ENCODE measurements at places on chromosomes 5 and 9.

- no peak for DNase-seq
These were observed 318.3 kb upstream of the GRAMD2B start for GRCh38 chr5:126104951-126105350.

GRCh38 chr5:129912601-129913255 lies 8.5 kb downstream of the CHSY3 start:
- DNase-seq, result no peak

GRCh38 chr5:421287-421880 lies 21.6 kb upstream of the EXOC3 start:
- no peak for DNase-seq

DNA sequence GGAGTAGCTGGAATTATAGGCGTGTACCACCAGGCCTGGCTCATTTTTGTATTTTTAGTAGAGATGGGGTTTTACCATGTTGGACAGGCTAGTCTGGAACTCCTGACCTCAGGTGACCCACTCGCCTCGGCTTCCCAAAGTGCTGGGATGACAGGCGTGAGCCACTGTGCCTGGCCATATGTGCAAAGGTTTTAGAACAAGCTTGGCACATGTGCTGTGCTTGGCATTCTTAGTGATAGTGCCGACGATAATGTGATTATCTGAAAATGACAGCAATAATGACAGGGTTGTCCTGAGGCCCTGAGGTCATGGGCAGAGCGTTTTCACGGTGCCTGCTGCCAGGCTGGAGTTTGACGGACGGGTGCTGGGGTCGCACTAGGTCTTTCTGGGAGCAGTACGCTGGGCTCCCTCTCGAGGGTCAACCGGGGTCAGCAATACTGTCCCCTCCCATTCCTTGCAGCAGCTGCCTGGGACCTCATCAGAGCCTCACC lies 42.6 kb downstream of the HMCN2 start:
- DNase-seq, result no peak

- no peak for DNase-seq
These were observed 33.6 kb upstream of the NFIB start for GRCh38 chr9:14347406-14348122.

- DNase-seq, result no peak
These were observed 616.2 kb downstream of the PRELID2 start for GRCh38 chr5:145218982-145219381.

DNA sequence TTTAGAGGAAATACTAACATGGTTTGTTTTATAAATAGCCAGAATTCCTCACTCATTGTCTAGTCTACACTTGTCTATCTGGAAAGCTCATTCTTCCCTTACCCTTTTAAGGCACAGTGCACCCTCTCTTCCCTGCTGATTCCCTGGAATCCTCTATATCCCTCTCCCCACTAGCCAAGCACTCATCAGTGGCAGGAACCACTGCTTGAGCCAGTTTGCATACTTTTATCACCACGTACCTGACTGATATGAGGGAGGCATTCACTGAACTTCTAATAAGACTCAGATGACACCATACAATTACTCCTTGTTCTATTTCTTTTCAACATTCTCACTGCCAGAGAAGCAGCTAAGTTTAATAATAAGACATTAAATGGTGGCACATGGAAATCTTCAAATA lies 134.9 kb downstream of the EFNA5 start:
- no peak for DNase-seq

DNA sequence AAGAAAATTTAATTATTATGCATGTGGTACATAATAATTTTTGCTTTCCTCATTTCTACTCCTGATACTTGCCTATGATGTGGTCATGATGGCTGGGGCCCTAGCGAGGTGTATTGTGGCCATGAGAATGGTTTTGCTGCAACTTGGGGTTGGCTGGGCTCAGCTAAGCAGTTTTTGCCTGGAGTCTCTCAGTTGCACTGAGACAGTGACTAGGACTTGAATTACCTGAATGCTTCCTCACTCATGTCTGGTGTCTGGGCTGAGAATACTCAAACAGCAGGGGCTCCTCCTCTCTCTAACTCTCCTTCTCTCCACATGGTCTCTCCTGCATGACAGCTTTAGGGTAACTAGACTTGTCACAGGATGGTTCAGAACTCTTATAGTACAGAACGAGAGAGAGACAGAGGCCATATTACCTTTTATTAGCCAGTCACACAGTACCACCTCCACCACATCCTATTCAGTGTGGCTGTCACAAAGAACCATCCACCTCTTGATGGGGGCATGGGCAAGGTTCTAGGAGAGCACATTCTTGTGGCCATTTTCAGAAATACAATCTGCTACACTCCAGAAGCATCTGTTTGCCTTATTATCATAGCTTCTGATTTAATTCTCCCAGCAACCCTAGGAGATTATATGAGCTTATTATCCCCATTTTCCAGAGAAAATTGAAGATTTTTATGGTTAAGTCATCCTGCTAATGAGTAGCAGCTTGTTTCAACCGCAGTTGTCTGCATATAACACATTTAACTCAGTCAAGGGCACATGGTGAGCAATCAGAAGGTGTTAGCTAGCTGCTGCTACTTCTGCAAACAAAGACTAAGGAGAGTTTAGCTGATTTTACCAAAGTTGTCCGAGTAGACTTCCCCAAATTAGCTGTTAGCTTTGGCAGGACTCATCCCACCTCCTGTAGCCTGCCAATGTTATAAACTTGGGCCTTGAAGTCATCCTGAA lies 245.1 kb downstream of the DOCK8 start:
- DNase-seq, result no peak

- no peak for DNase-seq
These were observed 33.8 kb upstream of the TXNDC8 start for GRCh38 chr9:110371411-110372007.

DNA sequence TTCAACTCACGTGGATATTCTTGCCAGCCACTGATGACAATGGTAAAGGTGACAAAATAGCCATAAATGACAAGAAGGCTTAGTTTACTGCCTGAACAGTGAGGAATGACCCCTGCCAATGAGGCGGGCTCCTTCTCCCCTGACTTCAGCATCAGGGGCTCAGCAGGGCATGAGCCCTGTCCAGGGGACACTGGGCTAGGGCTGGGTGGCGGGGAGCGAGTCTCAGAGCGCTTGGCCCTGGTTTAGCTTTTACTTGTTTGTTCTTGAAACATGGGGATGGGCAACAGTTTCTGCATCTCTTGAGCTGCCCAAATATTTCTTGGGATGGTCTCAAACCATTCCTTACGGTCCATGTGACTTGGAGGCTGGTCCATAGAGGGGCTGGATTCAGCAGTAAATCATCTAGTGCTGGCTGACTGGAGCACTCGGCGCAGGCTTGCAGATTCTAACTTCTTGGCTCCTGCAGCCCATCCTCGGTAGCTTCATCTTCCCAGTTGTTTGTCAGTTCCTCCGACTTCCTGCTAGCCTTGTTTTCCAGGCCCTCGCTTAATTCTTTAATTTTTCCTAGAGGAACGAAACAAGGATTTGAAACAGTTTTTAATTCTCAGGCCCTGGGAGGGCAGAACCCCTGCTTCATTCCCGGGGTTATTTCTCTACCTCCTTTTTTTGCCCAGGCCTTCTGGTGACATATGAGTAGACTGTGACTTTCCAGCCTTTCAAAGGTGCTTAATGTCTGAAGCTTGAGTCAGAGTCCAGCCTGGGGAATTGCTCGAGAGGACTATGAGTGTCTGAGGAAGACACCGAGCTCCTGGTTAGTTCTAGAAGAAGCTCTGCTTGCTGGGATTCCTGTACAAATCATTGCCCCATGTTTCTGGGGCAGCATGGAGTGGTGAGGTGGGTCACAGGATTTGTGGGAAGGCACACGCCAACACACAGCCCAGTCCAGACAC lies 4.5 kb upstream of the HMCN2 start:
- DNase-seq, result no peak

Measured in GDM1 (cell line).